ENCODE measurements at places on chromosomes 7 and 10.

GRCh38 chr7:127080576-127080975 is 172.2 kb downstream of the GRM8 start:
- no peak for DNase-seq

- no peak for DNase-seq
Measured at GRCh38 chr7:84025332-84025927, 169.2 kb downstream of the SEMA3A start.

GRCh38 chr10:60957667-60958221 is 13.8 kb upstream of the RHOBTB1 start:
- no peak for DNase-seq

DNA sequence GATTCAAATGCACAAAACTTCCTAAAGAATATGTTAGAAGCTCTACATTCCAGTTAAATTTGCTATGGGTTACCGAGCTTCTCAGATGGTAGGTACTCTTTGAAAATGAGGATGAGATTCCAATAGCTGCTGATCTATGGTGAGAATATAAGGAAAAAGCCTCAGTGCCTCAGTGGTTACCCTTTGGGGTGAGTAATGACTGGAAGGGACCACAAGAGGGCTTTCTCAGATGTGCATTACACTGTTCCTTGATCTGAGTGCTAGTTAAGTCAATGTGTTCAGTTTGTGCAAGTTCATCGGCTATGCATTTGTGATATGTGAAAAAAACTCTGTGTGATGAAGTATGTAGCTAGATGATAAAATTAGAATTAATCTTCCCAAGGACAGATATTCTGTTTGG is 3.5 kb downstream of the NRCAM start:
- no peak for DNase-seq

DNA sequence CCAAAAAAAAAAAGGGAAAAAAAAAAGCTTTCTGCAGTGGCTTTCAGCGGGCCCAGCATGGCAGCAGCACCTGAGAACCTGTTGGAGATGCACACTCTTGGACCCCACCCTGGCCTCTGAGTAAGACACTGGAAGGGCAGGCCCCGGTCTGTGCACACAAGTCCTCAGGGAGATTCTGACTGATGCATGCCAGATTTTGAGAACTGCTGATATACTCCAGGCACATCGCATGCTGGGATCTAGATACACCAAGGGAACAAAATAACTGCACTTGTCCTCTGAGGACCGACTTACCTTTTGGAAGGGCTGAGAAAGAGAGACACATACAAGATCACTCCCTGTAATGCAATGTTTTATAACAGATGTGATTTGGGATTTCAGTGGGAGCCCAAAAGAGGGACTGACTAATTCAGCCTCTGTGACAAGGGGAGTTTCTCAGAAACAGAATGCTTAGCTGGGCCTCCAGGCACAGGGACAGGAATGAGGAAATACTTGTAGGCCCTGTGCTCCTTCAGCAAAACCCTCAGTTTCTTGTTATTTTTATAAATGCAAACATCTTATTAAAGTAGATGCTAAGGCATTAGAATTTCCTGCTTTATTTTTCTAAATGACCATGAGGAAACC is 8.2 kb downstream of the EGFR start:
- no peak for DNase-seq

- DNase-seq: no peak
Measured at GRCh38 chr10:121580276-121581116, 17.7 kb downstream of the FGFR2 start.

- no peak for DNase-seq
Measured at GRCh38 chr7:106523482-106523881, 137.5 kb downstream of the CCDC71L start.

DNA sequence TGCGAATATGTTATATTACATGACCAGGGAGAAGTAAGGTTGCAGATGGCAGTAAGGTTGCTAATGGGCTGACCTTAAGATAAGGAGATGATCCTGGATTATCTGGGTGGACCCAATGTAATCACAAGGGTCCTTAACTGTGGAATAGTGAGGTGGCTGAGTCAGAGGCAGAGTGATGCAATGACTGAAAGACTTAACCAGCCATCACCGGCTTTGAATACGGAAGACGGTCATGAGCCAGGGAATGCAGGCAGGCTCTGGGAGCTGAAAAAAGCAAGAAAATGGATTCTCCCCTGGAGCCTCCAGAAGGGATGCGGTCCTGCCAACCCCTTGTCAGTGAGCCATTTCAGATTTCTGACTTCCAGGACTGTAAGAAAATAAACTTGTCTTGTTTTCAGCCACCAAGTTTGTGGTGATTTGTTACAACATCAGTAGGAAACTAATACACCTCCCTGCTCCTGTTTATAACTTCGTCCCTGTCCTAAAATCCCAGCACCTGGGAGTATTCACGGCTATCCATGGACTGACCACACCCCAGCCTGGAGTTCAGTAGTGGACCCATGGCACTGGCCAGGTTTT is 4.6 kb upstream of the C10orf95 start:
- DNase-seq: no peak

GRCh38 chr7:113374955-113375354 is 256.6 kb upstream of the SMIM30 start:
- DNase-seq: no peak

GRCh38 chr7:114519240-114519639 is 104.6 kb downstream of the FOXP2 start:
- no peak for DNase-seq

DNA sequence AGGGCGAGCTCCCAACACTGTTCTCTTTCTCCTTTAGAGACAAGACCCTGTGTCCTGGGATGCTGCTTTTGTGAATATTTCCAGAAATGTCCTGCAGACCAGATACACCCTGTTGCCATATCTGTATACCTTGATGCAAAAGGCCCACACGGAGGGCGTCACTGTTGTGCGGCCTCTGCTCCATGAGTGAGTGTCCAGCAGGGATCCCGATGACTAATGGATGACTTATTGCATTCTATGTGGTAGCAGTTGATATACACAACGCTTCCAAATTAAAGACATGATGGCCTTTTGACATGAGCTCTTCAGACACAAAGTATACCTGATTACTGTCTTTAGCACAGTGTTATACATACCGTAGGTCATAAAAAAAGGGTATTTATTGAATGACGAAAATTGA is 45.0 kb upstream of the MGAM2 start:
- DNase-seq: no peak

GRCh38 chr7:38448054-38448453 is 174.6 kb upstream of the TARP start:
- no peak for DNase-seq

DNA sequence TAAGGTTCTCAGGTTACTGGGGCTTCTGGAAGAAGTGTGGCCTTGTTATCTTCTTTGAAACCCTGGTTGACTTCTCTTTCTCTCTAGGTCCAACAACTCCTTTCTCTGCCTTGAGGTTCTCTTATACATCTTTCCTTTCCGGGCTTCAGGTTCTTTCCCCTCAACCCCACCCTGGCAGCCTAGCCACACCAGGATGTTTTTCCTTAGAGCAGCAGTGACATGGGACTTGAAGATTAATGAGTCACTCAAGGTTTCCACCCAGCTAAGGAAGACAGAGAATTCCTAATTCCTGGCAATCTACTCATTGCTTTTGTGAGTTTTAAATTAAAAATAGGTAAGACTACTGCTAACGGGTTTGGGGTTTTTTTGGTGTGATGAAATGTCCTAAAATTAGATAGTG is 121.8 kb upstream of the HPS1 start:
- no peak for DNase-seq

DNA sequence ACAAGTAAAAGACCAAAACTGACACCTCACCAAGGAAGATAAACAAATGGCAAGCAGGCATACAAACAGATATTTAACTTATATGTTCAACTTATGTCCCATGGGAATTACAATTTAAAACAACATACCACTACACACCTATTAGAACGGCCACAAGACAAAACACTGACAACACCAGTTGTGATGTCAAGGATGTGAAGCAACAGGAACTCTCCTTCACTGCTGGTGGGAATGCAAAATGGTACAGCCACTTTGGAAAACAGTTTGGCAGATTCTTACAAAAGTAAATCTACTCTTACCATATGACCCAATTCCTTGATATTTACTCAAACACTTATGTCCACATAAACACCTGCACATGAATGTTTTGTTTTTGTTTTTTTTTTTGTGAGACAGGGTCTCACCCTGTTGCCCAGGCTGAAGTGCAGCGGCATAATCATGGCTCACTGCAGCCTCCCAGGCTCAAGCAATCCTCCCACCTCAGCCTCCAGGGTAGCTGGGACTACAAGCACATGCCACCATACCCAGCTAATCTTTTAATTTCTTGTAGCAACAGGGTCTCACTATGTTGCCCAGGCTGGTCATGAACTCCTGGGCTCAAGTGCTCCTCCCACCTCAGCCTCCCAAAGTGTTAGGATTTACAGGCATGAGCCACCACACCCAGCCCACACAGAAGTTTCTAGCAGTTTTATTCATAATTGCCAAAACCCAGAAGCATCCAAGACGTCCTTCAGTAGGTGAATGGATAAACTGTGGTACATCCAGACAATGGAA is 27.3 kb downstream of the HERC4 start:
- no peak for DNase-seq

All from stimulated activated CD8-positive, alpha-beta memory T cell treated with anti-CD3 and anti-CD28 coated beads, Interleukin-4, amount 100 ng/mL, for 4 hours (primary cell).